ENCODE measurements at places on chromosomes 7 and 10.
A peak's percentile ranks its signal among the peaks of the same experiment; 100 is the strongest.

GRCh38 chr10:78473006-78473405 is 439.3 kb downstream of the RPS24 start:
- no peak for DNase-seq

GRCh38 chr10:86857128-86857721 is 100.2 kb downstream of the MMRN2 start:
- DNase-seq = peak; percentile 55

GRCh38 chr7:23277359-23277989 is 21.7 kb upstream of the MALSU1 start:
- DNase-seq = peak; percentile 77

GRCh38 chr7:78510580-78511188 is 712.1 kb downstream of the PHTF2 start:
- DNase-seq = peak; percentile 60

GRCh38 chr7:140212100-140212881 is 35.5 kb upstream of the KDM7A start:
- DNase-seq = no peak

GRCh38 chr7:124777268-124777667 is 11.7 kb upstream of the GPR37 start:
- no peak for DNase-seq

- no peak for DNase-seq
Observed at GRCh38 chr7:143401265-143401664, 7.4 kb downstream of the EPHA1 start.

GRCh38 chr7:137952426-137952805 is 49.5 kb downstream of the CREB3L2 start:
- DNase-seq = no peak

GRCh38 chr10:80154978-80155695 is 22.6 kb downstream of the PLAC9 start:
- DNase-seq = peak; percentile 81
